ENCODE measurements at places on chromosomes 2 and 18. TPM values are rescaled to one million over a fixed set of nuclear protein-coding genes. Genes with fewer than 3 reads are reported as not detected.

DNA sequence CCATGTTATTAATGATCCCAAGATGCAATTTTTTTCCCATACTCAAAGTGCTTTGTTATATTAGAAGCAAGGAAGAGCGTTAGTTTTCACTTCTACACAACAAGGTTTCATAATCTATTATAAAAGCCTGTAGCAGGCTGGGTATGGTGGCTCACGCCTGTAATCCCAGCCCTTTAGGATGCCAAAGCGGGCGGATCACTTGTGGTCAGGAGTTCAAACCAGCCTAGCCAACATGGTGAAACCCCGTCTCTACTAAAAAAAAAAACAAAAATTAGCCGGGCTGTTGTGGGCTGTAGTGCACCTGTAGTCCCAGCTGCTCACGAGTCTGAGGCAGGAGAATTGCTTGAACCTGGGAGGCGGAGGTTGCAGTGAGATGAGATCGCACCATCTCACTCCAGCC is 19.0 kb upstream of the SERPINB2 start:
- no peak for DNase-seq

DNA sequence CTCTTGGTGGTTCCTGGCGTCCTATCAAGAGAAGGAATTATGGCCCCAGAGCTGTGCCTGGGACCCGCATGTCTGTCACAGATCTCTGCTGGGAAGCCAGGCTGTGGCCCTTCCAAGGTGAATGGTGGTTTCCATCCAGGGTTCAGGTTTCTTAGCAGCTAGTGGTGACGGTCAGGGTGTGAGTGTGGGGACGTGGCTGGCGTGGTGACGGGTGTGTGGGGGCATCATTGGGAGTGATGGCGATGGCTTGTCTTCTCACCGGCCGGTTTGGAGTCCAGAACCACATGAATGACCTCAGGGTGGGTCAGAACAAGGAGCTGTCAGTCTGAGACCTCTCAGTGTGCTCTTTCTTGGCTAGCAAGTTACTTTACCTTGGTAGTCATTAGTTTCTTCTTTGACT is 52.6 kb downstream of the AGAP1 start:
- no peak for DNase-seq

DNA sequence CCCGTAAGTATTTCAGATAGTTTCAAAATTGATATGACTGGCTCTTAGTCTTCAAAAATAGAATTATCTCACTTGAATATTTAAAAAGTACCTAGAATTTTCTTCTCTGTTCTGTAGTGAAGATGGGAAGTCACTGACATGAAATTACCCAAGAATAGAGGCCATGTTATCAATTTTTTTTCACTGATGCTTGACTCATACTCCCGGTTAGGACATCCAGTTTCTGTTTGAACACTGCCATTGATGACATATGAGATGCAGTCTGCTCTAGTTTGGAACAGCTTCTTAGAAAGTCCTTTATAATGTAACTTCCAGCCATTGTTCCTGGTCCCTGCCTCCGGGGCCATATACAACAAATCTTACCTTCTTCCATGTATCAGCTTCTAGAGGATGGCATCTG is 26.0 kb downstream of the MAP3K20 start:
- DNase-seq = no peak

DNA sequence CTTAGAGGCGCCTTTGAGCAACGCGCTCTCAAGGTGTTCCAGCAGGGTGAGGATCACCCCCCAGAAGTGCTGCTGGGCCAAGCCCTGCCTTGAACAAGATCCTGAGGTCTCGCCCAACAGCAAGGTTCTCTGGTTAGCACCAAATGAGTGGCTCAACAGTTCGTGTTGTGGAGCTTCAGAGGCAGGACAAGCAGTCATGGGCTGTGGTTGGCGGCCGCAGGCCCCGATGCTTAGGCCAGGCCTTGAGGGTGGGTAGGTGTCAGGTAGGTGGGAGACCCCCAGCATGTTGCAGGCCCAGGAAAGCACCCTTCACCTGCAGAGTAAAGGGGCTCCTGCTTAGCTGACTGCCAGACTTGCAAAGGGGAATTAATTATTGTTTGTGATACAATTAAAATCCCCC is 70.2 kb upstream of the FOSL2 start:
- no peak for DNase-seq

DNA sequence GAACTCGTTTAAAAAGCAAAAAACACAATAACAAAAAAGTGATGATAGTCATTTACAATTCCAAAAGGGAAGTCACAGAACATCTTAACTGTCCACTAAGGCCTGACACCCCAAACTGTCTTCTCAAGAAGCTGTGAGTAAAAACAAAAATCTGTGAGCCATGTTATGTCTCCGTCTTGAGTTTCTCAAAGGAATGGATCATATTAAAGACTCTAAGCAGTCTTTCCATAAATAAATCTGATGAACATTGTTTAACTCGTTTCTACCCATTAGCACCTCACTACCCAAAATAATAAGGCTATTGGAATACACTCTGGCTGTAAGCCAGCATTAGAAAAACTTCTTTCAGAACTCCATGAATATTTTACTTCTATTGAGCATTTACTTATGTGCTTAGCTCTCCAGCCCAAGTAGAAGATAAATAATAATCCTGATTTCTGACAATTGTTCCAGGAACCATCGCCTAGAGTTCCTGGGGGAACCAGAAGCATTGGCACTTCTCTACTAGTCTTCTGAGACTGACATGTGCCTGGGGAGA is 396.0 kb downstream of the STK39 start:
- DNase-seq = no peak

Gene IL1F10
- not detected for polyA plus RNA-seq

Measured in muscle of arm (tissue), 14 donors.